ENCODE measurements at places on chromosomes 13 and 19. TPM values are rescaled to one million over a fixed set of nuclear protein-coding genes. Genes with fewer than 3 reads are reported as not detected.

PRR19 gene
- total RNA-seq, result not detected

NAPSA gene
- 0.26 TPM for total RNA-seq

BLVRB gene
- total RNA-seq, result 682 TPM

GADD45B gene
- 26.1 TPM for total RNA-seq

SPACA6 gene
- total RNA-seq, result 1.1 TPM

DPY19L3 gene
- 4.9 TPM for total RNA-seq

DMKN gene
- 269 TPM for total RNA-seq

DNA sequence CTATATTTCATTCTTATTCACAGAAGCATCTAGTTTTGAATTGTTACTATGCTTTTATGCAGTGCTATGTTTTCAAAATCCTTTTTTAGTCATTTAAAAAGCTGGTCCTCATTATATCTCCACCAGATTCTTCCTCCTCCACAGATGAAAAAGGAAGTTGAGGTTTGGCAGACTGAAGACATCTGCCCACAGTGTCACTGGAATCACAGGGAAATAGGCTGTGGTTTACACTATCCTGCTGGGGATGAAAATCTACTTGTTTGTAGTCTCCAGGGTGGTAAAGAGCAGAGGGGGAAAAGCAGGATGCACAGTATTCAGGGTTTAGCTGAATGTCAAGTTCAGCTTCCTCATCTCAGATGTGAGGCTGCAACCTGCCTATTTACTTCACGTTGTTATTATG, 351.2 kb downstream of the DNAJC15 start:
- DNase-seq, result no peak

GRCh38 chr13:113927661-113928581, 46.0 kb downstream of the C13orf46 start:
- DNase-seq, result no peak

DNA sequence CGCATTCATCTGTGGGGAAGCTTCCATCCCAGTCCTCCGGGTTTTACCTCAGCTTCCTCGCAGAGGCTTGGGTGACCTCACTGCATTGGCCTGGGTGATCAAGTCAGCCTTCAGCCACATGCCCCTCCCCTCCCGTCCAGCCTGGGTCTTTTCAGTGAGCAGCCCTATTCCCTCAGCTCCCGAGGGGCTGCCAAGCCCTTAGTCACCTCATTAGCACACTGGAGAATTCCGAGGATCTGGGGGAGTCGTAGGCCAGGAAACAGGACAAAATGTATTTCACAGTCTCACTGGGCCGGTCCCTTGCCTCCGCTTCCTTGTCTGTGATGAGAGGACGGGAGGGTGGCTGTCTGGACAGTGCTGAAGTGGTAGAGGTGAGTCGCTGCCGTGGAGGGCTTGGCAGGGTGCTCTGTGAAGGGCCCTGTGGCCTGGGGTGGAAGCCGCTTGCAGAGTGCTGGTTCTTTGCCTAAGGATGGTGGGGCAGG, 19.9 kb downstream of the KDM4B start:
- DNase-seq, result no peak

DNA sequence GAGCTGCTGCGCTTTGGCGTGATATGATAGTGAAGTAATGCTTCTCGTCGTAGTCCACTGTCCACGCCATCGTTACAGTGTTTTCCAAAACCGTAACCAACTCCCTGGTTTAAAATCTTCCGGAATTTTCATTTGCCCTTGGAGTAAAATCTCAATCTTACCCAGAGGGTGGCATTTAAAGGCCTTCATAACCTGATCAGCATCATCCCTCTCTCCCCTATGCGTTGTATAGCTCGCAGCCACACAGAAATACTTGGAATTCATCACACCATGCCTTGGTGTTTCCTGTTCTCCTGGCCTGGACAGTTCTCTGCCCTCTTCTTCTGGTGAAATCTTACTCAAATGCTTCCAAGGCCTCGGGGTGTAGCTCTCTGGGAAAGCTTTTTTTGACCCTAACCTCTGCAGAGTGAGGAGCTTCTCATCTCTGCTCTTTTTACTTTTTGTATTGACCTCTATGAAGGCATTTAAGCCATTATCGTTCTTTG, 839 bp downstream of the MPHOSPH8 start:
- peak; percentile 26 for DNase-seq

GRCh38 chr13:76542176-76542575, 344.0 kb downstream of the KCTD12 start:
- no peak for DNase-seq

DNA sequence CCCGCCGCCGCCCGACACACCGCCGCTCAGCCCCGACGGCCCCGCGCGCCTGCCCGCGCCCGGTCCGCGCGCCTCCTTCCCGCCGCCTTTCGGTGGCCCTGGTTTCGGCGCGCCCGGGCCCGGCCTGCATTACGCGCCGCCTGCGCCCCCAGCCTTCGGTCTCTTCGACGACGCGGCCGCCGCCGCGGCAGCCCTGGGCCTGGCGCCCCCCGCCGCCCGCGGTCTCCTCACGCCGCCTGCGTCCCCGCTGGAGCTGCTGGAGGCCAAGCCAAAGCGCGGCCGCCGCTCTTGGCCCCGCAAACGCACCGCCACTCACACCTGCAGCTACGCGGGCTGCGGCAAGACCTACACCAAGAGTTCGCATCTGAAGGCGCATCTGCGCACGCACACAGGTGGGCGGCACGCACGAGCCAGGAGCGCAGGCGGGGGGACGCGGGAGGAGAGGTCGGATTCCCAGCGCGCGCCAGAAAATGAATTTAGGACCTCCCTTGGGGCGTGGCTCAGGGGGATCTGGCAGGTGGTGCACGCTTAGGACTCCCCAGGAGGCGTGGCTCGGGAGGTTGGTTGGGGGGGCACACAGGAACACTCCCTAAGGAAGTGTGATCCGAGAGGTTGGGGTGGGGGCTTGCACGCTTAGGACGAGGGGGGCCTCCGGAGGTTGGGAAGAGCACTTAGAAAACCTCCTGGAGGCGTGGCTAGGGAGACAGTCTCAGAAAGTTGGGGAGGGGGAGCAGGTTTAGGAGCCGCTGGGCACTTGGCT, 1.2 kb downstream of the KLF2 start:
- no peak for DNase-seq

GRCh38 chr19:27709496-27709895, 1503.5 kb downstream of the UQCRFS1 start:
- DNase-seq, result no peak

DNA sequence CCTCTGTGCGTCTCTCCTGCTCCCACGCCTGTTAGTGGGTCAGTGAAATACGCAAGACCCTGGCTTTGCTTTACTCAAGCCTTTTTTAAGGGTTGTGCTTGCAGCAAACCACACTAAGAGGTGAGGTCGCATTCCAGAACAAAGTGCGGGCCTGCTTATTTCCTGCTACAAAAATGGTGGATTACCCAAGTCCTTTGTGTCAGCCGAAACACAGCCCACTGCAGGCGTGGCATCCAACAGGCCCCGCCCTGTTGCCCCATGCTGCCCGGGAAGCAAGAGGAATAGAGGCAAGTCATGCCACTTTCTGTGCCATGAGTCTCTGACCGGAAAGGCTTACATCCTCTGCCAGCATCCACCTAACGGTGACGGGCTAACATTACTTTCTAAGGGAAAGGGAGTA, 7.7 kb upstream of the IRS2 start:
- peak; percentile 70 for DNase-seq

DNA sequence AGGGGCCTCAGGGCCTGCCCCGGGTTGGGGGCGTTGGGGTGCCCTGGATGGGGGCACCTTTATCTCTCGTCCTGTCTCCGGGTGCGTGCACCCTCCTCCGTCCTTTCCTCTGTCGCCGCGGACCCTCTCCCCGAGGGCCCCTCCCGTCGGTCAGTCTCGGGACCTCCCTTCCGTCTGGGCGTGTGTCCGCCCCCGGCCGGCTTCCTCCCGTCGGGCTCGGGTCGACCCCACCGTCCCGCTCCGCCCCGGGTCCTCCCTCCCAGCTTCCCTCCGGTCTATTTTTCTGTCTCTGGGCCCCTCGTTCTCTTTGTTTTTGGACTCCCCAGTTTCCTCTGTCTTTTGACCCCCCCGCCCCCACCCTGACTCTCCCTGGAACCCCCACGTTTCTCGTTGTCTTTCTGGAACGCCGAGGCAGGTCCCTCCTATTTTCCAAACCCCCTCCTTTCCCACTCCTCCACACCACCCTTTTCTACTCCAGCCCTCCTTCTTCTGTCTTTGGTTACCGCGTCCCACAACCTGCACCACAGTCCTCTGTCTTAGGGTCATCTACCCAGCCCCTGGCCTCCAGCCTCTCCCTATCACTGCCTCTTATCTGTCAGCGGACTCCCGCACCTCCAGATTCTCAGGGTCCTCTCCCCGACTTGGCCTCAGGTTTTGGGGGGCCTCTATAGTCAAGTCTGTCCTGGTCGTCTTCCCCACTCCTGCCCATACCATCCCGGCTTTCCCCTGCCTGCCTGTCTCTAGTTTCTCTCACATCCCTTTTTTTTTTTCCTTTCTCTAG, 757 bp downstream of the EGLN2 start:
- no peak for DNase-seq

- DNase-seq, result no peak
Observed at GRCh38 chr13:98065468-98065867, 77.4 kb upstream of the FARP1 start.

DNA sequence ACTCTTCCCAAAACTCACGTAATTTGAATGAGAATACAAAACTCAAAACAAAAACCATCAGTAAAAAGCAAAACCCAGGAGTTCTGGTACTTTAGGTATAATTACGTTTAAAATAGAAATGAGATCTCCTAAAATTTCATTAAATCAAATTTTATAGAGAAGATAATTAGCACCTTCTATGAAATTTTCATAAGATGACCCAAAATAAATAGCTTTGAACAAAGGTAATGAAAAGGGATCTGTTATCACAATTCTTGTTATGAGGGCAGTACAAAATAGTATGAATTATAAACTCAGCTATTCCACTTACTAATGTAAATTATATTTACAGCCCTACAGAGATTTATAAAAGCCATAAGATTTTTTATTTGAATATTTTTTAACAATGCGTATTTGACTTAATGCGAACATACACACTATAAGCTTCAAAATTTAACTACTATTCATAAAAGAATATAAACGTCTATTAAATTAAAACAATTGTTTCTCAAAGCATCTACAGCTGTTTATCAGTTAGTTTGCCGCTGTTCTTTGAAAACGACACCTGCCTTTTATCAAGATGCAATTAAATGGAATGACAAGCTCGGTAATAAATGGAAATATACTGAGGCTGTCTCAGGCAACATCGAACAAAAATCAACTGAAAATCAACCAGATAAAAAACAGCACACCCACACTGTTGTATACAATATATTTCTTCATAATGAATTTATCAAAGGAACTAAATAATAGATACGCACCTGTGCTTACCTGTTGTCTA, 63.8 kb downstream of the KCNRG start:
- peak; percentile 17 for DNase-seq

DNA sequence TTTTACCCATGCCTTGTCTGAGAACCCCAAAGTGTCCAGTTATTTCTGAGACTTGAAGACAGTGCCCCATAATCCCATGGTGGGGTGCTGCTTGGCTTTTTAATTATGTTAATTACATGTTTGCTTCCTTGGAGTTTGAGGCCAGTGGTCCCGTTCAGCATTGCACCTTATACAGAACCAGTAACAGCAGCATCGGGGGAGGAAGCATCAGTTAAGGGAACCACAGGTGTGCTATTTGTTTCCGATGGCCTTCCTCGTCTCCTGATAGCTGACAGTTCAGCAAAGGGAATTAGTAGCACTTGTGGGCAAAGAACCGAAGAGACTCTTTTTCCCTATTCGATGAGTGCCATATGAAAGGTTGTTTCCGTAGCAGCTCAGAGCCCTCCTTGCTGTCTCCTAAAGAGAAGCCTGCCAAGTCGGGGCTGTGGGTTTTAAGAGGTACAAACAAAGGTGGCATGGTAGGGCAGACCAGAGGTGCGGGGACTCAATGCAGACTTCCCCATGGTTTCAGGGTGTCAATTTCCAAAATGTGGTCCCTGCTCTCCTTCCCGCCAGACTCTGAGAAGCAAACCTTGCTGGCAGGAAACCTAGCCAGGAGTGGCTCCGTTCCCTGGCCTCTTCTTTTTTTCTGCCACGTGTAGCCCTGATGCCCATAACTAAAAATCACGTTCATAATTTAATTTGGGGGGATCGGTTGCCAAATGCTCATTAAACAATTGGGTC, 225.2 kb upstream of the TSHZ3 start:
- DNase-seq, result no peak

DNA sequence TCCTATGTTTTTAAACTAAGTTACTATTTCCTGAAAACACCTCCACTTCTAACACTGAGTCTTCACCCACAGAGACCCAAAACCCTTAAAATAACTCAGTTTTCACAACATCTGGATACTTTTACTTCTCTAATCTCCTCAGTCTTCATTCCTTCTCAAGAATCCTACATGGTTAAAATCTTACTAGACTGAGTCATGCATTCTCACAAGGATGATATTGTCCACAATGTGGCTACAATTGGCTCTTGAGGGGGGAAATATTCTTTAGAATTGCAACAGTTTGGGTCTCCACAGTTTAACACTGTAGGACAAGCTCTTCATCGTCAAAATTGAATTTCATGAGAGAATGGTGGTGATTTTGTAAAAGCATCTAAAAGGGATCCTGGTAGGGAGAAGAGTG, 397.1 kb downstream of the SLITRK5 start:
- DNase-seq, result no peak

GRCh38 chr19:32416749-32417456, 11.3 kb downstream of the DPY19L3 start:
- DNase-seq, result no peak

DNA sequence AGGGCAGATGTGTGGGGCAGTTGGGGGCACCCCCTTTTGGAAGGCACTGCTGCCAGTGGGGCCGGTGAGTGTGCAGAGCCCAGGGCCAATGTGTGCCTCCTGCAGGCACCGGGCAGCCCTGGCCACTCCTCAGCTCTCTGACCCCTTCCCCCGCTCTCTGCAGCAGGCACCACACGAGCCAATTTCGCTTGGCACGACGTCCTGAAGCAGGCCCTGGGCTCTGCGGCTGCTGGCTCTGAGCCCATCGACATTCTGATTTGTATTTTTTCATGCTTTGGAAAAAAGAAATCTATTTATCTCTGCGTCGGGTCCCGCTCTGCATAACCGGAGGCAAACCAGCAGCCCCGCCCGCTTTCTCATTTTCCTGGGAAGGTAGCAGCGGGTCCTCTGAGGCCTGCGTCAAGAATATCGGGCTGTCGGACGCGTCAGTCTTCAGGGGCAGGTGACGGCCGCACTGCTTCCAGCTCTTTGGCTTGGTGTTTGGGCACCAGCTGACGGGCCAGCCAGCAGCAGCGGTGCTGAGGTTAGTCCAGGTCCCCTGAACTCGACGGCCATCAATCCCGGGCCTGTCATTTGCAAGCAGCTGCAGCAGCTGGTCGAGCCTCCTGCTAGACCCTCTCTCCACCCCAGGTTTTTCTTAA, 134.3 kb downstream of the KDM4B start:
- DNase-seq, result no peak

- DNase-seq, result no peak
Observed at GRCh38 chr13:75333103-75333502, 148.9 kb downstream of the TBC1D4 start.

- no peak for DNase-seq
Observed at GRCh38 chr13:114260814-114261213, 20.6 kb upstream of the UPF3A start.
